ENCODE measurements at places on chromosomes 16 and 17.

DNA sequence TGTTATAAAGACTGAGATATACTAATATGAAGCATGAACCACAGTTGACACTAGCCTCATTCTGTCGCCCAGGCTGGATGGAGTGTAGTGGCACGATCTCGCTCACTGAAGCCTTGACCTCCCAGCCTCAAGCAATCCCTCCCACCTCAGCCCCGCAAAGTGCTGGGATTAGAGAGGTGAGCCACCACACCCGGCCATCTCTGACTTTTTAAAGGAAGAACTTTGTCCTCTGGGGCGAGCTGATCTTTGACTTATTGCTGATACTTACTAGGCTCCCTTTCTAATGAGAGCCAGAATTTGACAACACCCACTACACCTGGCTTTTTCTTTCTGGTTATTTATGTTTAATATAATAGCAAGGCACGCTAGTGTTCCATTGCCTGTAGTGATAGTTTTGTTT is 57.2 kb downstream of the CLEC16A start:
- no peak for DNase-seq

DNA sequence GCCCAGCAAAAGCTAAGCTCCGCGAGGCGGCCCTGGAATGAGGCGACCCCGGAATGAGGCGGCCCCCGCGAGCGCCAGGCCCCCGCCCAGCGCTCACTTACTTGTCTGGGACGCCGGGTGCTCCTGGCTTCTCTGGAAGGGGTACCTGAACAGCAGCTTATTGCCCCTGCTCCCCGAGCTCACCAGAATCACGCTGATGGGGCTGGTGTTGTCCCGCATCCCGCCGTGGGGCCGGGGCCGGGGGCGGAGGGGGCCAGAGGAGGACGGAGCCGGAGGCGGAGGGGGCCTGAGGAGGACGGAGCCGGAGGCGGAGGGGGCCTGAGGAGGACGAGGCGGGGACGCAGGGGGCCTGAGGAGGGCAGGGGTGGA is 440 bp downstream of the NPRL3 start:
- no peak for DNase-seq

DNA sequence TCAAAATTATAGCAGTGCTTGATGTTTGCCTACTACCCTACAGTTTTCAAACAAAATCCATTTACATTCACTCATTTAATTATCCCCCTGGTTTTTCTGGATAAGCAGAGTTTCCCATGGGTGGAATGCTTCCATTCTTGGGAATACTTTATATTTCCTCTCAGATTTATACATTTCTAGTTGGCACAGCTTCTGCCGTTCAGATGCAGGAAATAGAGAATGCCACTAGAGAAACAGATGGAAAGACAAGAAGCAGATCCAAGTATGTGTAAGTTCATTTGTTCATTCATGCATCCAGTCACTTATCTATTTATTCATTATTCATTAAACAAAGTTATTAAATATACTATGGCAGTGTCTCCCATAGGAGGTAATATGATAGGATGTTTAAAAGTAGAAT is 65.0 kb upstream of the CACNG5 start:
- no peak for DNase-seq

- no peak for DNase-seq
These were observed 1.0 kb upstream of the YPEL3 start for GRCh38 chr16:30096862-30097563.

DNA sequence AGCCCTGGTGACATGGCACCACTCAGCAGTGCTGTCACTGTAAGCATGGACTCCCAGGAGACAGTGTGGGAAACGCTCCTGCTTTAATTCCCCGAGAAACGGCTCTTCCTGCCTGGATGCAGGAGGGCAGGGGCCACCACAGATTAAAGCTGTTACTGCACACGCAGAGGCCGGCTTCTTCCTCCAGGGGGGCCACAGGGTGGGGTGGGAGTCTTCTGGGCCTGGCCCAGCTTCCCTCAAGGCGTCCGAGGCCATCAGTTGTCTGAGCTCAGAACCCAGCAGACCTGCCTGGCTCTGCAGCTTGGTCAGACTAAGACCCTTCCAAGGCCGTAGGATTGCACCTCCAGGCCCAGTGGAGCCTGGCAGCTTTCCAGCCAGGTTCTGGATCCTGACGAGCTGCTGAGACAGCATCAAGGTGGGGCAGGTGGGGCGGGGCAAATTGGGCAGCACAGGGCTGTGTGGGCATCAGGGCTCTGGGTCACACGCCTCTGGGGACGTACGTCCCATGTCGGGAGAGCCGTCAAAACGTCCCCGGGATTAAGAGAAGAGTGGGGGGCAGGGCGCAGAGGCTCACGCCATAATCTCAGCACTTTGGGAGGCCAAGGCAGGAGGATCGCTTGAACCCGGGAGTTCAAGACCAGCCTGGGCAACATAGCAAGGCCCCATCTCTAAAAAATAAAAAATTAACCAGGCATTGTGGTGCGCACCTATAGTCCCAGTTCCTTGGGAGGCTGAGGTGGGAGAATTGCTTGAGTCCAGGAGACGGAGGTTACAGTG is 5.0 kb upstream of the CAPN15 start:
- DNase-seq: no peak

DNA sequence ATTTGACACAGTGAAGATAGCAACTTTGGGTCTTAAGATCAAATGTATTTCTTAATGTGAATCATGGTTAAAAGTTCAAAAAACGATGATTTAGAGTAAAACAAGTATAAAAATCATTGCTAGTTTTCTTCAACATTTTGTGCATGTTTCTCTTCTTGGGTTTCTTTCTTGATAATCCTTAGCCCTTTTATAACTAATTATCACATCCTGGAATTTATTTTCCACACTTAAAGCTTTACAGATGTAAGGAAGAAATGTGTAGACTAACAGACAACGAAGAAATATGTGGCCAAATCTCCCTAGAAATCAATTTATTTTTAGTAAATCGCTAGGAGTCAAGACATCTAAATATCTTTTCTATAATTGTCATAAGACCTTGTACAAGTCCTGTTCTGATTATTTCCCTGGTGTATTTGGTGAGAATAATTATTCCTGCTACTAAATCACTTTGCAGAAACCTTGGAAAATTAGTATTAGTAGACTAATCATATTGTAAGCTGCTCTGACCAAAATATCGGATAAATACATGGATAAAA is 4.9 kb downstream of the NACA2 start:
- no peak for DNase-seq

DNA sequence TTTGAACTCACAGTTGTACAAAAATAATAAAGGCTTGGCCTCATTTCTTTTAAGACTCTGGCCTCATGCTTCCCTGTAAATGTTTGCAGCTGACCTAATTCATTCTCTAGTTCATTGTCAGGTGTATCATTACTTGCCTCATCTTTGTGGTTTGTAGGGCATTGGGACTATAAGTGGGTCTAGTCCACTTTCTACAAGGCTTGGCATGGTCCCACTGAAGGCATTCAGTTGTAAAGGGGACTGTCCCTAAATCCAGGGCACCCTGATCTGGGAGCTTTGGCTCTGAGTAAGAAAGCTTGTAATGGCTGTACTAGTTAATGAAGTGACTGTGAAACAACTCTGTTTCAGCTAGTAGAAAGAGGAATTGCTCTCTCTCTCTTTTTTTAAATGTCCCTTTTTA is 2.7 kb downstream of the KCTD2 start:
- DNase-seq: no peak

GRCh38 chr16:50473356-50473945 is 74.7 kb upstream of the NKD1 start:
- no peak for DNase-seq

DNA sequence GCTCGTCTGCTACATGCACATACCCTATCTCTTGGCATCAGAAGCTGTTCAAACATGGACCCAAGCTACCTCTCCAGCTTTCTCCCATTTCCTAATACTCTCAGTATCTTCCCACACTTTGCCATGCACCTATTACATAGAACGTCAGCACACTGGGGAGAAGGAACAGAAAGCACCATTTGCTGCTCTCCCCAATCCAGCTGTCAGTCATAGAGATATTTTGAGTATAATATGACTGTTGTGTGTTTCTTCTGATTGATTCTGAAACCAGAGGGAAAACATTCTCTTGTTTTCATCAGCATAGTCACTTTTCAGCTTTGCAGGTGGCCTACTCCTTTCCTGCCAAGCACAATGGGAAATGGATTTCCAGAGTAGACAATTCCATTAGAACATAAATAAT is 107.1 kb downstream of the ADAMTS18 start:
- no peak for DNase-seq

Data from hypothalamus (tissue), 51 donors.